ENCODE measurements at places on chromosomes 3 and 15.
A peak's percentile ranks its signal among the peaks of the same experiment; 100 is the strongest.

DNA sequence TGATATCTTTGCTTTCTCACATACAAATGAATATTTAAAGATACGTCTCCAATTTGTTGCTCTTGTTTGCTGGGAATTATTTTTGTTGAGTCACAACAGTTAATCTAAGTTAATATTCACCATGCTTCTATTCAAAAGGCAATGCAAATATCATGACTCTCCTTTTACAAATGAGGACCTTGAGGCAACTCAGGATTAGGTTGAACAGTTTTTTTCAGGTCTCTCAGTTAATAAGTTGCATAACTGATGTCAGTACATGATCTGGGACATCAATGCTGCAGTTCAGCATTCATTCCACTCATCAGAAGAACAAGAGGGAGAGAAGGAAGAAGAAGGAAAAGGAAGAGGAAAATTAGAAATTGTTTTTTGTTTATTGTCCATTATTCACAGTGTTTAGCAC lies 781 bp upstream of the NAALADL2 start:
- no peak for DNase-seq

DNA sequence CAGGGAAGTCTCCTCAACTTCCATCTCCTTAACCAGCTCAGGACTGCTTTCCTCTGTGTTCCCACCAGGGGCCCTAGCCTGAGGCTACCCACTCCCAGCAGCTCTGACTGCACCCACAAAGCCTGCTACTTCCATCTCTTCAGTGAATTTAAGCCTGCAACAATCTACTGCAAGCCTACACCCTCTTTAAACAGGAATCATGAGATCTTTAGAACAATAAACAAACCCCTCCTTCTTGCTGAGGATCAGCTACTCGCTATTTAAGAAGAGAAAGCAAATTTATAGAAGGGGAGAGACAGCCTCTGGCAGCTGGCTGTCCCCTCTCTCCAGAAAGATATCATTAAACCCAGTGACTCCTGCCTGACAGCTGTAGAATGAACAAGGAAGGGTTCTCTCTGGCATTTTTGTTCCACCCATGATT lies 51.9 kb downstream of the ARHGAP31 start:
- no peak for DNase-seq

- DNase-seq, result no peak
Measured at GRCh38 chr15:34334672-34335071, 2.9 kb downstream of the SLC12A6 start.

- DNase-seq, result no peak
Measured at GRCh38 chr3:48423241-48423882, 6.5 kb downstream of the PLXNB1 start.

DNA sequence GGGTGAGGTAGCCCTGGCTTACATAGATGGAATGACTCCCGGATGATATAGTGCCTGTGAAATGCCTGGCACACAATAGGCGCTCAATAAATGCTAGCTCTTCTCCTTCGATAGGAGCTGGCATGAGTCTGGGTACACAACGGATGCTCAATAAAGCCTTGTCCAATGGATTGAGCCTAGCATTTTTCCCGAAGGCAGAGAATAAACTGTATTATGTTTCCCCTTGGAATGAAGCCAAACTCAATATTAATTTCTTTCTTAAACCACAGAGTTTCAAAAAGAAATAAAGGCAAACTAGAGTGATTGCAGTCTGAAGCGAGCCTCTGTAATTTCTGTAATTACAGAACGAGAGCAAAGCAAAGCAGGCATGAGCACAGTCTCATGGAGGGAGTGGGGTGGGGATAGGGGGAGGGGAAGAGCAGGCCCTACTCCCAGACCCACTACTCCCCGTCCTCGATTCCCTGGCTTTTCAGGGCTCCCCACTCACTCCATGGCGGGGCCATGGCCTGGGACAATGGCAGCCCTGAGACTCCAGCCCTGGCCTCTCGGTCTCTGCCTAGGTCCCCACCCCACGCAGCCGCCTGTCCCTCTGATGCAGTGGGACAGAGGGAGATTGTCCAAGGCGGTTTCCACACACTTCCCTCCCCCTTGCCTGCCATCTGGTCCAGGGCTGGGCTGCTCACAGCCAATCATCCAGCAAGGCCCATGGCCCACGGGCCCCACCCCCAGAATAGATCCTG lies 18.0 kb downstream of the SLC6A1 start:
- no peak for DNase-seq

DNA sequence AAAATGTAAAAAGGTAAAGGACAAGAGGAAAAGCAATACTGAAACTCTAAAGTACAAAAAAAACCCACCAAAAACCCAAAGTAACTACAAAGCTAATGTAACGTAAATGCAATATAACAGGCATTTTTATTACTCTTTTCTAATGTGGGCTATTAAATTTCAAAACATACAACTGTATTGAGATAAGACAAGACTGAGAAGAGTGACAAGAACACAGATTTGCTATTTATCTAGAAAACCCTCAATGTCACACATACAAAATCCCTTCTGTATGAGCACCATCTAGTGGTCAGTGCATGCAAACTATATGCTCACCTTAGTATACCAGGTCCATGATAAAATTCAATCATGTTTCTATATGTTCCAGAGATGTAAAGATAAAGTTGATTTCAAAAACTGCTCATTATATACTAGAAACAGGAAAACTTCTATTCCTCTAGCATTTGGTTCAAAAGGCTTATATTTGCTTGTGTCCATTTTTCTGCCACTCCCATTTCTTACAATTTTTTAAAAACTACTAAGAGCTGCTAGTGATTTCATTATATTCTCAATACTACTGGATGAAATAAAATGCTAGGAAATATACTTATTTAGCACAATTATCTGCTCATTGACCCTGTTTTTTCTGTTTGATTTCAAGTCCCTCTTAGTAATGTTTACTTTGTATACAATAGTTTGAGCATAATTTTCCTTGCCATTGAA lies 111.4 kb downstream of the DLG1 start:
- peak; percentile 73 for DNase-seq

DNA sequence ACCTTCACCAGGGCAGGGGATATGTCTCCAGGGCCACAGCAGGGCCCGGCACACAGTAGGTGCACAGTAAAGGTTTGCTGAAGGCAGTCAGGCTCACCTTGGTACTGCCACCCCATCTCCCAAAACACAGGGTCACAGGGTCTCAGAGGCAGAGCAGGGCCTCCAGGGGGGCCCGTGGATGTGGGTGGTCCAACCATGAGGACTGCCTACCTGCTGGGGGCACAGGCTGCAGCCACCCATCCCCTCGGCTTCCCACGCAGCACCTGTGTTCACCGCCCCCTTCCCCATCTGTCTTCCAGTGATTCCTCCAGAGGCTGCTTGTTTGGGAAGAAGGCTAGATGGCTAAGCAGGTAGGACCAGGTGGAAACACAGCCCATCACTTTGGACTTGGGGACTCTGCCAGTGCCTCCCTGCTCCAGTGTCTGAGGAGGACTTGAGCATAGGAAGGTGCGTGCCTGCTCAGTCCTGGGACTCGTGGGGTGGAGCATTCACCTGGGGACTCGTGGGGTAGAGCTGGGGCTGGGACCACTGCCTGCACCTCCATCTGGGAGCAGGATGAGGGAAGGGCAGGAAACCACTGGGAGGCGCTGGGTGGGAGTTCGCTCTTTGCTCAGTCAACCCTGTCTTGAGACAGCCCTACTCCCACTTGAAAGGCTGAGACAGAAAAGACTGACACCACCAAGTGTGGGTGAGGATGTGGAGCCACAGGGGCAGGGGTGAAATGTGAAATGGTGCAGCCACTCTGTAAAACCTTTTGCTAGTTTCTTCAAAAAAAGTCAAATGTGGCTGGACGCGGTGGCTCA lies 18.8 kb upstream of the PLXND1 start:
- DNase-seq, result peak; percentile 52

GRCh38 chr3:52801839-52802238 lies 7.2 kb downstream of the ITIH3 start:
- DNase-seq, result no peak

GRCh38 chr3:61912158-61912557 lies 350.8 kb downstream of the PTPRG start:
- no peak for DNase-seq

DNA sequence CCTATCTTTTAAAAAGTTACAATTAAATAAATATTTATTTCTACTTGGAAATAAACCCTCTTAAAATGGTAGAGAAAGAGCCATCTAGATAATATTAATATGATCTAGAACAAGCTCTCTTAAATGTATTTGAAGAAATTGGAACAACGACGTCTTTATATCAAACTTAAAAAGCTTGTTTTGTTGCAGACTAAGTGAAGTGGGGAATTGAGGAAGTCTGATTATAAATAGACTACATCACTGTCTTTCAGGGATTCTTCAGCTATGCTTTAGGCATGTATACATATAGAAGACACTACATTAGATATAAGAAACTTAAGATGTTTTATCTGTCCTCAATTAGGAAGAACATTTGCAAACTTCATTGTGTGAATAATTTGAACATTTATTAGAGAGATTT lies 1.8 kb downstream of the BCHE start:
- DNase-seq, result no peak

- no peak for DNase-seq
Measured at GRCh38 chr3:136731274-136731884, 20.8 kb downstream of the STAG1 start.

DNA sequence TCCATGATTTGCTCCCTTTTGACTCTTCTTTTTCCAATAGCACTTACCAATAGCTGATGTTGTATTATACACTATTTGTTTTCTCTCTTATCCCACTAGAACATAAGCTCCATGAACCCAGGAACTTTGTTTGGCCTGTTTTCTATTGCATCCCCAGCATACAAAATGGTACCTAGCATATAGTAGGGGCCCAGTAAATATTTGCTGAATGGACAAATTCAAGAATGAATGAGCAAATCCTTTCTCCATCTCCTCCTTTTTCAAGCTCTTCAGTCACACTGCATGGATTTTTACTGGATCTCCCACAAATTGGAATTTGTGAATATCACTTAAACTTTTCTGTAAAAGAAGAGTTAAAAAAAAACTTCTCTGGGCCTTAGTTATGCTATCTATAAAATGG lies 66.6 kb upstream of the FEZF2 start:
- DNase-seq, result no peak

DNA sequence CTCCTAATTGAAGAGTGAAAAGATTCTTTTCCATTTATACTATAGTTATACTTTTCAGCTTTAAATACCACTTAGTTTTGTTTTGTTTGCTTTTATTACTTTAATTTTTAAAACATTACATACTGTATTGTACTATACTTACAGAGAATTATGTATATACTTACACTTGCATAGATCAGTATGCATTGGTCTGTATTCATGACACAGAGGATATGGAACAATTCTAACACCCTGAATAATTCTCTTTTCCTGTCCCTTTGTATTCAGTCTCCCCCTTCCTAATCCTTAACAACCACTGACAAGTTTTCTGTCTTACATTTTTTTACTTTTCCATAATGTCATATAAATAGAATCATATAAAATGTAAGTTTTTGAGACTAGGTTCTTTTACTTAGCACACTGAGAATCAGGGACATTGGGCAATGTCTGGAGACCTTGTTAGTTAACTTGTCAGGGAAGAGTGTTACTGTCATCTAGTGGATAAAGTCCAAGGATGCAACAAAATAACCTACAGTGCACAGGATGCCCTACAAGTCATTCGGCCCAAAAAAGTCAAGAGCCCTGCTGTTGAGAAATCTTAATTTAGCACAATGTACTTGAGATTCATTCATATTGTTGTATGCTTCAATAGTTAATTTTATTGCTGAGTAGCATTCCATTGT lies 95.7 kb upstream of the MCTP2 start:
- DNase-seq, result no peak

GRCh38 chr3:123805101-123805500 lies 79.0 kb downstream of the MYLK start:
- no peak for DNase-seq

Data from RKO (cell line).